ENCODE measurements at places on chromosomes 12 and 14. TPM values are rescaled to one million over a fixed set of nuclear protein-coding genes. Genes with fewer than 3 reads are reported as not detected.

The RNASE4 gene
- 19.5 TPM for total RNA-seq

The GLT1D1 gene
- 0.20 TPM for total RNA-seq

The RPL10L gene
- total RNA-seq: not detected

The AQP2 gene
- total RNA-seq: 0.83 TPM

The GDF3 gene
- not detected for total RNA-seq

The ARHGEF25 gene
- total RNA-seq: 11.0 TPM

The SARNP gene
- total RNA-seq: 70.8 TPM

- no peak for DNase-seq
Observed at GRCh38 chr12:27163048-27163715, 80.8 kb upstream of the C12orf71 start.

- no peak for DNase-seq
Observed at GRCh38 chr14:103427485-103428443, 42.5 kb downstream of the MARK3 start.

- DNase-seq: no peak
Observed at GRCh38 chr12:123433615-123434014, 2.9 kb downstream of the RILPL2 start.

DNA sequence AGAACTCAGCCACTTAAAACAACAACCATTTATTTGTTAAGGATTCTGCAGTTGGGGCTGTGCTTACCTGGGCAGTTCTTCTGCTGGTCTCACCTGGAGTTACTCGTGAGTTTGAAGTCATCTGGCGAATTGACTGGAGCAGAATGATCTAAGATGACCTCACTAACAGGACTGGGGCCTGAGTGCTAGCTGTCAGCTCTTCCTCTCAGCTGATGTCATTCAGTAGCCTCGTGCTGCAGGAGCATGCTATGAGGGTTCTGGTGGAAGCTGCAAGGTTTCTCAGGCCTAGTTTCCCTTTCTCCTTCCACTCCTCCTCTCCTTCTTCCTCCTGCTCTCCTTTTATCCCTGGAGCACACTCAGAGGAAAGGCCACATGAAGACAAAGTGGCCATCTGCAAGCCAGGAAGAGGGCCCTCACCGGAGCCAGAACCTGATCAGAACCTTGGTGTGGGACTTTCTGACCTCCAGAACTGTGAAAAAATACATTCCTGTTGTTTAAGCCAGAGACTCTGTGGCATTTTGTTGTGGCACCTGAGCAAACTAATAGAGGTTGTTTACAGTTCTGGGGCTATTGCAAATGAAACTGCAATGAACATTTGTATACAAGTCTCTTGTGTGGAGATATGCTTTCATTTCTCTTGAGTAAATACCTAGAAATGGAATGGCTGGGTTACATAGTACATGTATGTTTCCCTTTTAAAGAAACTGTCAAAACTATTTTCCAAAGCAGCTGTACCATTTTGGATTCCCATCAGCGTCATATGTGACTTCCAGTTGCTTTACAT is 21.9 kb upstream of the MAP3K9 start:
- no peak for DNase-seq

- DNase-seq: no peak
Observed at GRCh38 chr12:131561891-131562684, 148.8 kb upstream of the SFSWAP start.

DNA sequence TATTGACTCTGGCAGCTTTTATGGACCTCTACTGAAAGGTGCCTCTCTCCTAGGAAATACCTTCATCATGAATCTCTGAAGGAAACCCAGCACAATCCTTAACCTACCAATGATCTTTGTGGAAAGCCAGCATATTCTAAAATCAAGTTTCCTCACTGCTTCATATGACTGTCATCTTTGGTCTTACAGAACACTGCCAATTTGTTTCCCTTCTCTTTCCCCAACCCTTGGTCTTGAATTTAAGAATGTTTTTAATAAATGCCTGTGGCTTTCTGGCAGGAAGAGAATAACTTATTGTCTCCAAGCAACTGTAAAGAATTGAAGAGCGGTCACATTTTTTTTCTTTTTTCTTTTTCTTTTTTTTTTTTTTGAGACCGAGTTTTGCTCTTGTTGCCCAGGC is 427.6 kb downstream of the IPO8 start:
- no peak for DNase-seq

DNA sequence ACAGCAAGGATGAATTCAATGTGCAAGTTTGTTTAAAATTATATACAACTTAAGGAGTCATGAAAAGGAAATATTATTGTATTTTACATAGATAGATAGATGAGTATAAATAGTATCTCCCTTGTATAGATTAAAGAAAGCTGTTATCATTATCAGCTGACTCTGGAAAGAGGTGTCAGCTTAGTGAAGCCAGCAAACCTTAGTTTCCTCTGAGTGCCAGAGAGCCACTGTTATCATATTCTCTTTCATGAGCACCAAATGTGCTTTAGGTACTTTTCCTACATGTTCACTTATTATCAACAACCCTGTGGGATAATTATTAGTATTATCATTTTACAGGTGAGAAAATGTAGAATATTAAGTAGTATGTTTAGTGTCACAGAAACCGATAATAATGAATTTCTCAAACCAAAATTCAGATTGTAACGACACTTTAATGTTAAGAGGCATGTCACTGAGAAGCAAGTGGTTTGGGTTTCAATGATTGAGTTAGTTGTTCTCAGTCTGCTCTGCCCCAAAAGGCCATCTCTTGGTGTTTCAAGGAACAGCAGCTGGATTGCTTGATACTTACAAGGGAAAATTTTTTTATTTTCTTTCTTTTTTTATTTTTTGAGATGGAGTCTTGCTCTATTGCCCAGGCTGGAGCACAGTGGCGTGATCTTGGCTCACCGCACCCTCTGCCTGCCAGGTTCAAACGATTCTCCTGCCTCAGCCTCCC is 53.7 kb downstream of the PLEKHA5 start:
- DNase-seq: no peak

DNA sequence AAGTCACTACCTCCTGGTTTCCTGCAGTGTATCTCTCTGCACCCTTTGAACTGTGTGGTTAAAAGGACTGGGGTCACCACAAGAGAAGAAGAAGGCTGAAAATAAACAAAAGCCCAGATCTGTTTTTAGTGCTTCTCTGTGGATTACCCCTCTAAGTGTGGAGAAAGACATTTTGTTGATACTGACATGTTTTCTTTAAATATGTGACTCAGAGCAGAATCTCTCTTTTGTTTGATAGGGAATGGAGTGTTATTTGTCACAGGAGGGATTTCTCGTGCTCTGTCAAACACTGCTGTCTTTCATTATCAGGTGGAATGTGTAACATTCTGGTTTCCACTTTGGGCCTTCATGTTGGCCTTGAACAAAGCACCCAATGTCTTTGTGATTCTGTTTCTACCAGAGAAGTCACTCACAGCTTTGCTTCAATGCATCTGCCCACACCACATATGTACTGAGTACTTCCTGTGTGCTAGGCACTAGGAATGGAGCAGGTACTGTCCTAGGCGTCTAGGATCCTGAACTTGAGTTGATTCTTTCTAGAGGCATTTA is 82.1 kb downstream of the PLXNC1 start:
- DNase-seq: no peak

DNA sequence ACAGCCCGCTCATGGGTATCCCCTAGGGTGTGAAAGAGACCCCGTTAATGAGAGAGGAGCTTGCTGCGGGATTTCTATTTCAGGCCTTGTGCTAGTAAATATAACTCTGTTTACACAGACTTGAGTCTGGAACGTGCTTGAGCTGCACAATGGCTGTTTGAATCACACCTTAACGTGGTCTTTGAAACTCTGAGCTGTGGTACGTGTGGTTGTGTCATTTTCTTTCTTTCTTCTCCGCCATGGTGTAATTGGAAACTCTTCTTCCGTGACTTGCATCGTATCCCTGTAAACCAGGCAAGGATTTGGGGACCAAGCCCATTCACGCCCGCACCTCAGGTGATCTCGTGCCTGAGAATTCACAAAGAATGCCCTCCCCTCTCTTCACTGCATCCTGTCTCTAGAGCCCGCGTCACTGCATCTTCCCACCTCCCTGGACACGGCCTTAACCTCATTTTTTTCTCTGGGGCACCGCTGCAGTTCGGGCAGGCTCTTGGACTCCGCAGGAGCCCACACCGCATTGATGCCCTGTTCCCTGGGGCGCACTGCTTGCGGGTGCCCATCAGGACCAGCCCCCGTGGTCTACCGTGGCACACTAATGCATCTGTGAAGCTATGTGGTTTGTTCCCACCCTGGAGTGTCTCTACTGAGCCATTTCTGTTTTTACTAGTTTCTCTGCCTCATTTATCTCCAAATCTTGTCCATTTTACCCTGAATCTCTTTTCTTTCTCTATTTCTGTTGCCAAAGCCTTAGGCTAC is 78.4 kb upstream of the PARP11 start:
- no peak for DNase-seq

GRCh38 chr12:67797185-67797741 is 148.7 kb downstream of the DYRK2 start:
- no peak for DNase-seq

- DNase-seq: no peak
Observed at GRCh38 chr14:34023824-34024767, 73.2 kb upstream of the EGLN3 start.

- no peak for DNase-seq
Observed at GRCh38 chr12:12881151-12881909, 10.0 kb upstream of the GPRC5A start.

Measured in right atrium auricular region (tissue), 2 donors.